ENCODE measurements at places on chromosomes 4 and X.

DNA sequence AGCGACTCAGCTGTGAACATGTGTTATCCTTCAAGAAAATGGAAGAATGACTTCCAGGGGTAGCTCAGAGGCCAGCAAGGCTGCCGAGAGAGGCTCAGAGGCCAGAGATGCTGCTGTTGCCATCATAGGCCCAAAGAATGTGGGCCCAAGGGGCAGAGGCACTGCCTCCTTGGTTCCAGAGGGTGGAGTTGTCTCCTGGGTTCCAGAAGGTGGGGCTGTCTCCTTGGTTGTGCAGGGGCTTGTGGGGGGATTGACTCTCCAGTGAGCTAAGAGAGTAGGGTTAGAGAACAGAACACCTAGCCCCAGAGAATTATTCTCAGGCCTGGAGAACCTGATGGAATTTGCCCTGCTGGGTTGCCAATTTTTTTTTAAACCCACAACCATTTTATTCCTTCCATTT, 62.6 kb downstream of the DGKK start:
- DNase-seq, result no peak

DNA sequence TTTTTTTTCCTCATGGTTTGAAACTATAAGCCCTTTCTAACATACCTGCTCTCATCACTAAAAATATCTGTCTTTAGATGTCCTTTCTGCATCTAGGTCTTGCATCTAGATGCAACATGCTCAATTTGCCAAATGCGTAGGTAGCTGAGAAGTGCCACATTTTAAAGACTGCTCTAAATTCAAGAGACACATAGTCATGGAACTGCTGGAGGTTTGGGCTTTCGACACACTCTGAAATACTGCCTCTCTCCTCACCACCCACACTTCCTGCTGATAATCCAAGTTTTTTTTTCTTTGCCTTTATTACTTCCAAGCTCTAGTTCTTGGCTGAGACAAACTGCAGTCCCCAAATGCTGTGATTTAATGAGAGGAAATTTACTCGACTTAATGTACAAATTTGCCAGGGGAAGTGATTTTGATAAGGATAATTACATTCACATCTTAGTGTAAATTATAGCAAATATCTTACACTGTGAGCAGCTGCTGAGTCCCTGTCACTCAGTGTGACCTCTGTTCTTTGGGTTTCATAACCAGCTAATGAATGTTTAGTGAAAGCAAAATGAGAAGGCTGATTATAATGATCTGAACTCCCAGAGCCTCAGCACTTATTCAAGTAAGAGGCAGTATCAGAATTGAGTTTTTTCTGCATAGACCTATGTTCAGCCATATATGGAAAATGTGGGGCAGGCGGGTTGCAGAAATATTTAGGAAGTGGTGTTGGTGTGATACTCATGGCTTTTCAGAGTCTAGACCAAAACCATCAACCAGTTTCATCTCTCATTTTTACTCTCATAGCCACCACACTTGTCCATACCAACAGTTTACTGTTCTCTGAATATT, 31.3 kb downstream of the DRD5 start:
- no peak for DNase-seq

DNA sequence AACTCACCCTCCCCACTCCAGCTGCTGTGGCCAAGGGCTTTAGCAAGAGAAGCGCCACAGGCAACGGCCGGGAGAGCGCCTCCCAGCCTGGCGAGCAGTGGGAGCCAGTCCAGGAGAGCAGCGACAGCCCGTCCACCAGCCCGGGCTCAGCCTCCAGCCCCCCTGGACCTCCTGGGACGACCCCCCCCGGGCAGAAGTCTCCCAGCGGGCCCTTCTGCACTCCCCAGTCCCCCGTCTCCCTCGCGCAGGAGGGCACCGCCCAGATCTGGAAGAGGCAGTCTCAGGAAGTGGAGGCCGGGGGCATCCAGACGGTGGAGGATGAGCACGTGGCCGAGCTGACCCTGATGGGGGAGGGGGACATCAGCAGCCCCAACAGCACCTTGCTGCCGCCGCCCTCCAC, 11.2 kb upstream of the HGFAC start:
- DNase-seq, result no peak

GRCh38 chr4:141220271-141220670, 424 bp upstream of the ZNF330 start:
- no peak for DNase-seq

DNA sequence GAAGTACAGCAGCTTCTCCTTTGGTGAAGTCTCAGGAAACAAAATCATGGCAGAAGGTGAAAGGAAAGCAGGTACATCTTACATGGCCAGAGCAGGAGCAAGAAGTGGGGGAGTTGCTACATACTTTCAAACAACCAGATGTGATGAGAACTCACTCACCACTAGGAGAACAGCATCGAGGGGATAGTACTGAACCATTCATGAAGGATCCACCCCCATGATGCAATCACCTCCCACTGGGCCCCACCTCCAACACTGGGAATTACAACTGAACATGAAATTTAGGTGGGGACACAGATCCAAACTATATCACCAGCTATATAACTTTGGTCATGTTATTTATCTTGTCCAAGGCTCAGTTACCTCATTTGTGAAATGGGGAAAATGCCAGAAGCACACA, 159.4 kb downstream of the OPHN1 start:
- no peak for DNase-seq

Data from skeletal muscle cell (primary cell).